MV-4-11 (cell line): ENCODE measurements at places on chromosomes 16 and 17.

DNA sequence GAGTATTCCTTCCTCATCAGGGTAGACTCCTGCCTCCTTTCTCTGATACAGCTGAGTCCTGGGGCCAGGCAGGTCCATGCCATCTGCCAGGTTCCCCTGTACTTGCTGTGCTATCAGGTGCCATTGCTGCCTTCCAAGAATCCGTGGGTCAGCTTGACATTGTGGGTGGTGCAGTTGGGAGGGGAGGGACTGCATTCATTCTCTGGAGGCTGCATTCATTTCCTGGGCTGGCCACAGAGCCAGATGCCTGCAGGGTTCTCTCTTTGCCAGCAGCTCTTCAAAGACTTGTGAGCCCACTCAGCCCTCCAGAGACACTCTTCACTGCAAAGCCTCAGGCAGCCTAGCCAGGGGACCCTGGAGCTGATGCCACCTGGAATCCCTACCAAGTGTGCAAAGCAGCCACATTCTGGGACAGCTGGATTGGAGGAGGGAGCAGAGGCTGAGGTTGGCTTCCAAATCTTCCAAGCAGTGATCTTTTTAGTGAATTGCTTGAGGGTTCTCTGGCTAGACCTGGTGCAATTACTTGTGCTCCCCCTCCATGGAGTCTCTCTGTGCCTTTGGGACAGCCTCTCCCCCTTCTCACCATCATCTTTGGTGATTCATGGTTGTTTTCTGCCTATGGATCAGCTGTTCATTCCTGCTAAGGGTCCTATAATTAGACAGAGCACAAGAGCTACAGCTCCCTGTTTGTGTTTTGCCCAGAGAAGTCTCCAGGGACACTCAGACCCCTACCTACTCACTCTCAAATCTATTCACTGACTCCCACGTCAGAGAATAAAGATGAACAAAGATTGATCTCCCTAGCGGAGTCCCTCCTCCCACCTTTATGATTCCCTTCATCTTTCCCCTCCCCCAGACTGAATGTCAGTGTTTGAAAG lies 20.9 kb downstream of the ANKFN1 start:
- DNase-seq = no peak

DNA sequence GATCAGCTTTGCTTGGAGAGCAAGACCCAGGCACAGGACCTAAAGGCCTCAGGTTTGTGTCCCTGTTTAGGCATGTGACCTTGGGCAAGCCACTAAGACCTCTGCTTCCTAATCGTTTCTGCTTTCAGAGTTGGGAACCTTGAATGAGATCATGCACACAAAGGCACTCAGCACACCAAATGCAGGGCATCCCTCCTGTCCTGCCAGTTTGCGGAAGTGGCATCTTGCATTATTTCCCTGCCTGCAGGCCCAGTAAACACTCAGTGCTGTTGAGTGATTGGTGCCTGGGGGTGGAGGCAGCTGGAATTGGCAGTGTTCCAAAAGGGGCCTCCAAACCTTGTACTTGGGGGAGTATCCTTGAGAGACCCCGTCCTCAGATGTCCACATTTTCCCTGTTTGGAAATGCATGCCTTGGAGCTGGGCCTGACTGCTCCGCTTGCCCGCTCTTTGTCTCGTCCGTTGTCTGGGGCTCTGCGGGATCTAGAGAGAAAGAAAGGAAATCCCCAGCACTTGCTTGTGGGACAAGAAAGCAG lies 28.7 kb downstream of the MRM1 start:
- peak; percentile 76 for DNase-seq

DNA sequence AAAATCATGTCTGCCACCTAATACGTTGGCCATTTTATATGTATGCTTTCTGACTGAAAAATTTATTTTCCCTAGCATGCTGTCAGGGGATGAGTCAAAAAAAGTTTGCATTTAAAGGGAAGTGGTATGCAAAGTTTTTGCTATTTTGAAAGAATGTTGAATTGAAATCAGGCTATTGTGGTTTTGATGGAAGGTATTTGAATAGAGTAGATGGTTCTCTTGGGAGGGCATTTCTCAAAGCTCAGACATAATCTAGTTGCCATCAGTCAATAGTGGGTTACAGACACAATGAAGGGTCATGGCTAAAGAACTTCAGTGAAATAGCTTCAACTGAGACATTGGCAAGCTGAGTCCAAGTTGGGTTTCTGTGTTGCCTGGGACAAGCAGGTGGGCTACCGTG lies 102.4 kb downstream of the MAP2K6 start:
- DNase-seq = peak; percentile 46

GRCh38 chr16:1433263-1433560 lies 2.3 kb downstream of the PERCC1 start:
- no peak for DNase-seq

- DNase-seq = no peak
These were observed 45.5 kb upstream of the RBBP6 start for GRCh38 chr16:24493821-24494220.

DNA sequence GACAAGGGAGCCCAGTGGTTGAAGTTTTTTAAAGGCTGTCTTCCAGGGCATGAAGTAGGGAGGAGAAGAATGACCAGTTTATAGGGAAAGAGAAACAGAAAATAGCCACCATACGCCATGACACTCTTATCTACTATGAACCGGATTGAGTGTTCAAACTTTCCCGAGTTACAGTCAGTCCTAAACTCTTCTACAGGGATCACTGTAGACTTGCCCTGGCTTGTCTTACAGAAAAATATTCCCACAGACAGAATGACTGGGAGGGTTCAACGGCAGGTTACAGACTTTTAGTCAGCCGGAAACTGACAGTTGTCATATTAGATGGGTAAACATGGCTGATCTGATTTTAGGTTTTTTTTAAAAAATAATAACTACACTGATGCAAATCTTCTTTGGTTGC lies 662.5 kb upstream of the SOX9 start:
- no peak for DNase-seq

DNA sequence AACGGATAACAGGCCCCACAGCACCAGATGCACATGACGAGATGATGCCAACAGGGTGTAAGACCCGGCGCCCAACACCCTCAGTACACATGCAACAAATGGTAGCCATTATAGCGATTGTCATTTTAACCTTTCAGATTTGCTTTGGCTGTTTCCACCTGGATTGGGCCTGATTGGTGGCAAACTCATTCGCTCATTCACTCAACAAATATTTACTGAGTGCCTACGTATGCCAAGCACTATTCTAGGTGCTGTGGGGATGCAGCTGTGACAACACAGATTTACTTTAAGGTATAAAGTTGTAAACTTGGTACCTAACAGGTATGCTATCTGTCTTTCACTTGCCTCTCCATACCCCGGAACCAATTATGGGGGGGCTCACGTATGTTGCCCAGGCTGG lies 66.8 kb downstream of the SRCIN1 start:
- no peak for DNase-seq

GRCh38 chr17:61669522-61669921 lies 78.5 kb upstream of the NACA2 start:
- no peak for DNase-seq

DNA sequence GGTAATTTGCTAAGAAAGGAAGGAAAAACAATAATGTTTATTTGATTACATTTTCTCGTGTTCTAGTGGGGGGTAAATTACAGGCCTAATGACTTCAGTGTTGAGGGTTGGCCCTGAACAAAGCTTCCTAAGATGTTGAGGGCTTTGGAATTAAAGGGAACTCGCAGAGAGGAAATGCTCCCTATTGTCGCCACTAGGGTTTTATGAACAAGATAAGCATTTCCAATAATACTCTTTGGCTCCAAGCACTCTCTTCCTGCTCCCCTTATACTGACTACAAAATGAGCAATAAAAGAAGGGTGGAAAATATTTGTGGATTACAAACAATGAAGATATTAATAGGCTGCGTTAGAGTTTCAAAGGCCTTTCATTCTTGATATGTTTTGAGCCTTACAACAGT lies 363.6 kb downstream of the HS3ST3B1 start:
- DNase-seq = peak; percentile 4

- no peak for DNase-seq
These were observed 2.6 kb upstream of the RARA start for GRCh38 chr17:40306395-40306794.

DNA sequence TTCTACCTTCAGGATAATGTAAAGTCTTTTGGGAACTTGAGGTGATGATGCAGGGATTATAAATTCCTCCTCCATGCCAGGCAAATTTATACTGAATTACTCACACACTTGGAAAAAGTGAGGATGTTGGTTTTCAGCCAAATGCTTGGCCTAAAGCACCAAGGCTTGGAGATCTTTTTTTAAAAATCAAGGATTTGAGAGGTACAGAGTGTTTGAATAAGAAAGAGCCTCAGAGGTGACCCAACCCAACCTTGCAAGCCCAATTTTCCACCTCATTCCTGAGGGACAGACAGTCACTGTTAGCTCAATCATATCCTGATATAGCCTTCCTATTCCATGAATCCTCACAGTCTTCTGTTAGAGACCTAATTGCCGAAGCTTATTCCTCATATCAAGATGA lies 14.0 kb downstream of the GRIN2A start:
- no peak for DNase-seq

- peak; percentile 25 for DNase-seq
These were observed 15.6 kb upstream of the TRIM25 start for GRCh38 chr17:56929362-56929969.

DNA sequence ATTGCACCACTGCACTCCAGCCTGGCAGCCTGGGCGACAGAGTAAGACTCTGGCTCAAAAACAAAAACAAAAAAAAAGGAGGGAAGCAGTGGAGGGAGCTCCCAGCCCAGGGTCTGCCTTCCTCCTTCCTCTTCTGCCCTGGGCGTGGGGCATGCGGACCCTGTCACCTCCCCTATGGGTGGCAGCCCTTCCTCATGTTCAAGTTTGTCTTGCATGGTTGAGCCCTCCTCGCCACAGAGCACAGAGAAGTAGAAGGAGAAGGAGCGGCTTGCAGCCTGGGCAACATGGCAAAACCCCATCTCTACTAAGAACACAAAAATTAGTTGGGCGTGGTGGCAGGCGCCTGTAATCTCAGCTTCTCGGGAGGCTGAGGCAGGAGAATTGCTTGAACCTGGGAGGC lies 21.4 kb upstream of the TIMP2 start:
- no peak for DNase-seq

DNA sequence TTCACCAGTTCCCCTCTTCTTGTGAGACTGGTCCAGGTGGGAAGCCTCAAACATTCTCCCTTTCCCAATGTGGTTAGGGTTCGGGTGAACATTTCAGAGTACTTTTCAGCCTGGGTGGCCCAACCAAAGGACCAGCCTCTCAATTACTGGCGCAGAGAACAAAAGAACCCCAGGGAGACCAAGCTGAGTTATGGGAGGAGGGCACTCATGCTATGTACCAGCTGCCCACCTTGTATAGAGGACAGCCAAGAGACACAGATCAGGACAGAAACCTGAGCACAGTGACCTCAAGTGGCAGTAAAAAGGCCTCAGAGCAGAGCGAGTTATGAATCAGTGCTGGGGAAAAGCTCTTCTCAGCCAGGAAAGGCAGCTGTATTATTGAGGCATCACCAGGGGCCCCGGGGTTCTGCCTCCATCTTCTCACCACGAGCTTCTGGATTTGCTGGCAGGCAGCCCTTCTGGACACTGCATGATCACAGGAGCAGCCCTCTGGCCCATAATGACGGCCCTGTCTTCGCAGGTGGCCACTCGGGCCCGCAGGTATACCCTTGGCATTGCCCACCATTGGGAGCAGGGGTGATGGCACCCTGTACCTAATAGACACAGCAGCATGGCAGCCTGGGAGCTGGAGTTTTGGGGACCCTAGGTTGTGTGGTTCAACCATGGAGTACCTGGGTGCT lies 3.8 kb downstream of the G6PC3 start:
- DNase-seq = no peak

GRCh38 chr17:74453665-74454196 lies 12.7 kb upstream of the CD300A start:
- no peak for DNase-seq

GRCh38 chr17:9386401-9386800 lies 189.2 kb downstream of the STX8 start:
- DNase-seq = no peak

DNA sequence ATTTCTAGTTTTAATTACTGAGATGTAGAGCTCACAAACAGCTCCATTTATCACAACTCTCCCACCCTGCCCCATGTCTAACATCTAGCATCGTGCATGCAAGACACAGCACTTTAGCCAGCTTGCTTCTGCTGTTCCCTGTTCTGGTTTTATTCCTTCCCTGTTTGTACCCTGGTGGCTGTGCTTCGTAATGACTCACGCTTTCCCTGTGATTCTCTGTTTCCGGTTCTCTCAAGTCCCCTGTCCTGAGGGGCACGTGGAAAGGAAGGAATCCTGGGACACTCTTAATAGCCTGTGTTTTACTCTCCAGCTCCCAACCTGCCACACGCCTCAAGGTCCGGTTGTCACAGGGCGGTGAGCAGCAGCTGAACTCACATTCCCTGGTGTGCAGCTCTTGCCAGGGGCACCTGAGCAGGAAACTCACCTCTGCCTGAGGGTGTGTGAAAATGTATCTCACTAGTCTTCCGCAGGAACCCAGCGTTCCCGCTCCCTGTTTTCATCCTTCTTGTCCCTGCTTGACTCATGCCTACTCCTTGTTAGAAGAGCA lies 10.6 kb downstream of the SHISA6 start:
- DNase-seq = no peak

DNA sequence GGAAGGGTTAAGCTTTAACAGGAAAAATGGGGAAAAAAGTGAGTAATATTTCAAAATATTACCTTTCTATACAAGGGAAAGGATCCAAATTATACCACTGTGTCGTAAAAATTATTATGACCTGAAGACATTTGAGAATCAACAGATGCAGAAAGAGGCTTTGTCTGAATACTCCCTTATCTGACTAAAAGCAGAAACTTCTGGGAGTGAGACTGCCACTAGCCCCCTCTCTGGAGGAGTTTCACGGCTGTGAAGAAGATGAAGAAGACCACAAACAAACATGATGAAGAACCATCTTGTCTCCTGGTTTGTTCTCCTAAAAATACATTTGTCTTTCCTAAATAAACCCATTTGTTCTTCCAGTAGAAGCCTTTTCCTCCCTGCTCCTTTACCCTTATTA lies 29.4 kb downstream of the CNTROB start:
- DNase-seq = no peak

- DNase-seq = no peak
These were observed 115.8 kb downstream of the GSG1L start for GRCh38 chr16:27947696-27948095.

GRCh38 chr16:86319585-86320236 lies 190.6 kb upstream of the FOXF1 start:
- DNase-seq = peak; percentile 53

GRCh38 chr16:75774197-75774596 lies 47.9 kb upstream of the CPHXL start:
- peak; percentile 62 for DNase-seq

- no peak for DNase-seq
These were observed 8.9 kb downstream of the C16orf86 start for GRCh38 chr16:67675579-67675935.

- no peak for DNase-seq
These were observed 82.2 kb upstream of the CDH13 start for GRCh38 chr16:82544378-82545160.
